ENCODE measurements at places on chromosomes 16 and 17.

- DNase-seq, result no peak
These were observed 2.0 kb upstream of the CCDC42 start for GRCh38 chr17:8746501-8747236.

DNA sequence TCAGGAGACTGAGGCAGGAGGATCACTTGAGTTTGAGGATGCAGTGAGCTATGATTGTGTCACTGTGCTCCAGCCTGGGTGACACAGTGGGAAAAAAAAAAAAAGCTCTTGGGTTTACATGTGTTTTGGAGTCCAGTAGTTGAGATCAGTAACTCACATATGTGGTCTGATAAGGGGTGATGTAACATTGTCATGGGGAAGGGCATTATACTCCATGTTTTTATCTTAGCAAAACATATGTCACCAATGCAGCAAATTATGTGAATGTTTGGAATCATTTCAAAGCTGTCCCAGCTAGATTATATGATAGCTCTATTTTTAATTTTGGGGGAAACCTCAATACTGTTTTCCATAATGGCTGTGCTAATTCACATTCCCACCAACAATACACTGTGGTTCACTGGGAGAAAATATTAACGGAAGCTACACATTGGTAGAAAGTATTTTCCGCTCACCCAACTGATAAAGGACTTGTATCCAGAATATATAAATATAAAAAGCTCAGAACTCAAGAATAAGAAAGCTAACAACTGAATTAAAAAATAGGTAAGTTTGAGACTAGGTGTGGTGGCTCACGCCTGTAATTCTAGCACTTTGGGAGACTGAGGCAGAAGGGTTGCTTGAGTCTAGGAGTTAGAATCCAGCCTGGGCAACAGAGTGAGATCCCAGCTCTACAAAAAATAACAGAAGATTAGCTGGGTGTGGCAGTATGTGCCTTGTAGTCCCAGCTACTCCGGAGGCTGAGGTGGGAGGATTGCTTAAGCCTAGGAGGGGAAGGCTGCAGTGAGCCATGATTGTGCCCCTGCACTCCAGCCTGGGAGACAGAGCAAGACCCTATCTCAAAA is 224.1 kb upstream of the TBX2 start:
- DNase-seq, result peak; percentile 74

GRCh38 chr17:20938988-20939615 is 103.7 kb downstream of the USP22 start:
- DNase-seq, result peak; percentile 11

- no peak for DNase-seq
These were observed 33.3 kb downstream of the RPH3AL start for GRCh38 chr17:319266-319665.

- peak; percentile 77 for DNase-seq
These were observed 383.1 kb downstream of the KCNJ2 start for GRCh38 chr17:70552230-70552981.

DNA sequence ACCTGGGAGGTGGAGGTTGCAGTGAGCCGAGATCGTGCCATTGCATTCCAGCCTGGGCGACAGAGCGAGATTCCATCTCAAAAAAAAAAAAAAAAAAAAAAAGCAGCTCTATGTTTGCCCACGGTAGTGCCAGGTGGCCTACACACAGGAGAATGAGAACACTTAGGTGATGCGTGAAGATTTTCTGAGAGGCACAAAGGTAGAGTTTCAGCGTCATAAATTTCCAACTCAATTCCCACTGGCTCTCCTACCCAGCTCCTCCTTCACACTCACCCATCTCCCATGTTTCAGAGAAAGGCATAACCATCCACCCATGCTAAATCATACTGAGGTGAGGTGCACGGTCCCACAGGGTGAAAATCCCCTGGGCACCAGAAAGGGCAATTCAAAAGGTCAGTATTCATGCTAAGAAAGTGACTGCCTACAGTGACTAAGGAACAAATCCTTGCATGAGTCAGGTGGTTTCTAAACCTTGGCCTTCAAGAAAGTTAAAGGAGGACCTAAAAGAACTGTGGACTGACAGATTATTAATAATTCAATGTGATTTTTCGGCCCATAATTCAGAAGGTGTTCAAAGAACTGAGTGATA is 4.8 kb downstream of the DCAKD start:
- DNase-seq, result no peak

DNA sequence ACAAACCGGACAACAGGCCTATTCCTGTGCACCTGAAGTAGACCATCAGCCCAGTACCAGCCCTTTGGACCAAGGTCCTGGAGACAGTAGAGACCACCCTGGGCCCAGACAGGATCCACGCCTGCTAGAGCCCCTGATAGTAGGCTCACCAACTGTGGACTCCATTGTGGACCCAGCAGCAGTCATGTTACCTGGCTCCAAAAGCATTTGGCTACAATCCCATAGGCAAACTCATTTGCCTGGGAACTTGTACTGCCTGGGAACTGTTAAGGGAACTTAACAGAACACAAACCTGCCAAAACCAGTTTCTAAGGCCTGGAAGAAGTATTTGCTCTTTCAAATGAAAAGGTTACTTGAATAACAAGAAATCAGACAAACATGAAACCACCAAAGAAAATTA is 10.0 kb upstream of the ACSM1 start:
- no peak for DNase-seq

GRCh38 chr16:69691980-69692911 is 34.1 kb downstream of the NQO1 start:
- no peak for DNase-seq

- no peak for DNase-seq
These were observed 35.4 kb upstream of the ADORA2B start for GRCh38 chr17:15909481-15909991.

GRCh38 chr17:50026046-50026675 is 29.7 kb upstream of the ITGA3 start:
- no peak for DNase-seq

DNA sequence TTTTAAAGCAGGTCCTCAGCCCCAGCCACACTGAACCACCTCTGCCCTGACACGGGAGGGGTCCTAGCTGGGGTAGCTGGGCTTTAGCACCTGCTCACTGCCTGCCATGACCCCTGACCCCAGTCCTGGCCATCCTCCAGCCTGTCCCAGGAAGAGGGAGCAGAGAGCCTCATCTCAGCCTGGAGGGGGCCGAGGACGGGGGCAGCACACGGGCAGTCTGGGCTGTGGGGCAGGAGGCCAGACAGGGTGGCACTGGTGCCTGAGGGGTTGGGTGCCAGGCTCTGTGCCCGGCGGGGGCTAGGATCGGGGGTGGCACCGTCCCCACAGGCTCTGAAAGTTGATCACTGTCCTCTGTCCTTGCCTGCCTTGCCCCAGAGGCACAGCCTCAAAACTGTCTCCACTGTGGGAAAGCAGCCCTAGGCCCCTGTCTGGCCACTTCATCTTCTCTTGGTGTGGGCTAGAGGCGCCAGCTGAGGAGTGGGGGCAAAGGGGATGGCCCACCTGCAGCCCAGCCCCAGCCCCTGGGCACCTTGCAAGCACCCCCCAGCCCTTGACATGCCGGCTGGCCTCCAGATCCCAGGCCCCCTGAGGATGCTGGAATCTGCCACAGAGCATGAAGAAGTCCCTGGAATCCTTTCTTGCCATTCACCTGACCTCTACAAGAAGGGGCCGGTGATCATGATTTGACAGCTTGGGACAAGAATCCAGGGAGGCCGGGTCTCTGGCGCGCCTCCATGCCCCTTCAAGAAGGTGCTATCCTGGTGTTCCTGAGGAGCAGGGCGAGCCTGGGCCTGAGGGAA is 15.7 kb downstream of the ENDOV start:
- DNase-seq, result no peak

DNA sequence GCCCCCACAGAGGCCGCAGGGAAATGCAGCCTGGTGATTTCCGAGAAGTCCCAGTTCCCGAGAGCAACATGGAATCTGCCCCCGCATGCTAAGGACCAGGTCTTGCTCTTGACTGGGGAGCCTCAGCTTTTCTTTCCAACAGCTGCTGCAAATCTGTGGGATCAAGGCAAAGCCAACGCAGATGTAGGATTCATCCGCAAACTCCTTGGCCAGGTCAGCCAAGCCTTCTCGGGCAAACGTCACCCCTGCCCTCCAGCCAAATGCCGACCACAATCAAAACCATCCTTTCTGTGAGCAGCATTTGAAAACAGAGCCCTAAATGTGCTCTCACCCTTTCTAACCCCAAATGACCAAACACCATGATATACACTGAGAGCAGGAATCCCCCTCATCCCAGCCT is 54.0 kb downstream of the MRM3 start:
- DNase-seq, result no peak

GRCh38 chr16:66273053-66273452 is 93.4 kb upstream of the CDH5 start:
- DNase-seq, result no peak

DNA sequence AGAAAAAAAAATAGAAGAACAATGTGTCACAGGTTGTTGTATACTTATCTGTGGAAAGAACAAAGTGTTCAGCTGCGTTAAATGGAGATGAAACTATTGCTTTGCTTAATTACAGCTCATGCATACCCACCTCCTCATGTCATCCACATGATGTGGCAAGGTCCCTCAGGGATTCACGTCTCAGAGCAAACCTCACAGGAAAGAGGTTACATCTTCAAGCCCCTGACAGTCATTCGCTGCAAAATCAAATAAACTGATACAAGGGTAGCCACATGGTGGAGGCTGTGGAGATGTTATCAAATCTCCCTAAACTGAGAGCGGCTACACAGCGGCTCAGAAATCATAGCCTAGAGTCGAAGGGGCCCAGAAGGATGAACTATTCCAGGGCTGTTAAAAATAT is 21.1 kb downstream of the GINS3 start:
- DNase-seq, result no peak

DNA sequence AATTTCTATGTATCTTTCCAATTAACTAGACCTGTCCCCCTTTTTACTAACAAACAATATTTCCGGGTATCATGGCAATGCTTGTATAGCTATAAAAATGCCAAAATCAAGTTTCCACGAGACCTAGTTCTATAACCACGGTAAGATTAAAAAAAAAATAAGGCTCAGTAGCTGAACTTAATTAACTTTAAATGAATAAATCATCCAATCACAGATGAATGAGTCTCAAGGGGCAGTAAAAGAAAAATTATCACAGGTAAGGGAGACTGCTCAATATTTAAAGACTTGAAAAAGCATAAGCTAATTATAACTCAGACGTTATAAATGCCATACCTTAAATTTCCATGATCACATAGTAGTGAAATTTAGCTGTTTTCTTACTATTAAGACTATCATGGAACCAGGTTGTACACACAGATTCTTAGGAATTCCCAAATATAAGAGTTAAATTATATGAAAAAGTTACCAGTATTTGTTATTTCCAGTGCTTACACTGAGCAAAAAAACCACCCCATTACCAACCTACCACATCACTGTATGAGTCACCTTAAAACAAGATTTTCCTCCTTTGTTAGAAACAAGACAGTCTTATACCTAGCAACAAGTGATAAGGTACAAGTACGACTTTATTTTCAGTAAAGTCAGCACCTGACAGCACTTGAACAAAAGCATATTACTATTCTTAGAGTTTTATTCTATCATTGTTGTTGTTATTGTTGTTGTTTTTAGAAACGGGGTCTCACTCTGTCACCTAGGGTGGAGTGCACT is 20.6 kb downstream of the SSH2 start:
- peak; percentile 9 for DNase-seq

DNA sequence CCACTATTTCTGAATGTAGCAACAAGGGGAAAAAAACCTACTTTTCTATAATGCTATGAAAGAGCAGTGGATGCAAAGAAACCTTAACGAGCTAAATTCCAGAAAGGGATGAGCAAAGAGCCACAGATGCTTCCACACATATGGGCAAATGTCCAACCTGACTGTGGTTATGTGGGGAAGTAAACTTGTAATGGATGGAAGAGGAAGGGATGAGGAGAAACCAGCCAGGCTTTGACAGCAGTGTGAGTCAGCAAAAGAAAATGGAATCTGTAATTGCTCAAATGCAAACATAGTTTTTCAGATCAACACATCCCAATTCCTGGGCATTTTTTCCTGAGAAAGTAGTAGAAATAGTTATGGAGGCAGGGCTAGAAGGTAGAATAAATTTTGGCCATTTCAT is 204.8 kb upstream of the CPHXL start:
- DNase-seq, result no peak

DNA sequence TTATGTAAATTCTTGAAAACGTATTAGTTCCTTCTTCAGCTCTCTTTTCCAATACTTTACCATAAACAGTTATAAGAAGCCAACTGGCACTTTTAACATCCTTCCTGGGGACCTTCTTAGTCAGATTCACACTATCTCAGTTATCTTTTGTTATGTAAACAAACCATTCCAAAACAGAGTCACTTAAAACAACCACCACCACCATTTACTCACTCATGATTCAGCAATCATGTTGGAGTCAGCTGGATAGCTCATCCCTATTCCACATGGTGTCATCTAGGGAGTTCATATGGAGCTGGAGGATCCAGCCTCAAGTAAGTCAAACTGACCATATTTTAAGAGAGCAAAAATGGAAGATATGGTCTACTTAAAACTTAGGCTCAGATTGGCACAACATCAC is 240.3 kb upstream of the IRX3 start:
- DNase-seq, result no peak

DNA sequence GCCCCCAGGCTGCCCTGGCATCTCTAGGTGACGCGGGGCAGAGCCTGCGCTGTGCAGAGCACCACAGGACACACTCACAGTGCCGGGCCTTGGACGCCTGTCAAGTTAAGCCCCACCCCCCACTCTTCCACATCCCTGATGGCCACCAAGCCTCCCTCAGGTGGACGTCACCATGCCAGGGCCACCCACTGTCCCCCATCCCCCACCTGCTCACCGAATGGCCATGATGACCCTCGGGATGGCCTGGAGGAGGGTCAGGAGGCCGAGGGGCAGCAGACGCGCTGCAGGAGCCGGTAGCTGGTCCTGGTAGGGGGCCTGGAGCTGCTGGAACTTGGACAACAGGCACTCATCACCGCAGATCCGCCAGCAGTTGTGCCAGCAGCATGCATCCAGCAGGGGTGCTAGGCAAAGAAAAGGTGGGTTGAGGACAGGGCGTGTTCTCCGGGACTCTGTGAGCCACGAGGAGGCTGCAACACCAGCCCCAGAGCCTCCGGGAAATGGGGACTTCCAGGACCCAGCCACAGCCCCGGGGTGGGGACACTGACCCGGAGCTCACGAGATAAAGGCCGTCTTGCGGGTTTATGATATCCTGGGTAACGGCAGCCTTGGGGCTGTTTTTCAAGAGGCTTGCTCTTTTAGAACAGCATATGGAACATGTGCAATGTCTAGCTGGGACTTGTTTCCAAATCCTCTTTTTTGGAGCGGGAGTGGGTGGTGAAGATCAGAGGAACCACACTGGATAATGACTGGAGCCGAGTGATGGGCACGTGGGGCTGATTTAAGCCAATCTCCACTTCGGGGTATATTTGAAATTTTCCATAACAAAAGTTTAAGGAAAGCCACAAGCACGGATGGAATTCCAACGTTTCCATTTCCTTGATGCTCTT is 11.4 kb downstream of the C16orf95 start:
- no peak for DNase-seq

GRCh38 chr17:29240968-29241963 is 5.4 kb upstream of the CRYBA1 start:
- peak; percentile 22 for DNase-seq

- no peak for DNase-seq
These were observed 5.0 kb downstream of the ACLY start for GRCh38 chr17:41913798-41914197.

DNA sequence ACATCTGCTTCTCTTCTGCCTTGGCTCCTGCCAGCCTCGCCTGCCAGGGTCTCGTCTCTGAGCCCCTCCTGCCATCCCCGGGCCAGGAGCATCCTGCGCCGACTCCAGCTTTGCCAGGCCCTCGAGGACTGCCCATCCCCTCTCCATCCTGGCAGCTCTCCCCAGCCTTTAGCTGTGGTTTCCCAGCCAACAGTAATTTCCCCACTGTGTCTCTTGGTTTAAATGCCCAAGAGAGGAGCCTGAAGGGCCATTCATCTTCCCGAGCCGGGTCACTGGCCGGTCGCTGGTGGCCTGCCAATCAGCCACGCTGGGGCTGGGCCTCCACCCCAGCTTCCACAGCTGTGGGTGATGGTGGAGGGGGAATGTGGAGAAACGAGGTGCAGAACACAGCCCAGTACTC is 47.8 kb downstream of the MRC2 start:
- DNase-seq, result no peak
